Psoas muscle (tissue), 8 donors: ENCODE measurements at places on chromosomes 6 and 20.

DNA sequence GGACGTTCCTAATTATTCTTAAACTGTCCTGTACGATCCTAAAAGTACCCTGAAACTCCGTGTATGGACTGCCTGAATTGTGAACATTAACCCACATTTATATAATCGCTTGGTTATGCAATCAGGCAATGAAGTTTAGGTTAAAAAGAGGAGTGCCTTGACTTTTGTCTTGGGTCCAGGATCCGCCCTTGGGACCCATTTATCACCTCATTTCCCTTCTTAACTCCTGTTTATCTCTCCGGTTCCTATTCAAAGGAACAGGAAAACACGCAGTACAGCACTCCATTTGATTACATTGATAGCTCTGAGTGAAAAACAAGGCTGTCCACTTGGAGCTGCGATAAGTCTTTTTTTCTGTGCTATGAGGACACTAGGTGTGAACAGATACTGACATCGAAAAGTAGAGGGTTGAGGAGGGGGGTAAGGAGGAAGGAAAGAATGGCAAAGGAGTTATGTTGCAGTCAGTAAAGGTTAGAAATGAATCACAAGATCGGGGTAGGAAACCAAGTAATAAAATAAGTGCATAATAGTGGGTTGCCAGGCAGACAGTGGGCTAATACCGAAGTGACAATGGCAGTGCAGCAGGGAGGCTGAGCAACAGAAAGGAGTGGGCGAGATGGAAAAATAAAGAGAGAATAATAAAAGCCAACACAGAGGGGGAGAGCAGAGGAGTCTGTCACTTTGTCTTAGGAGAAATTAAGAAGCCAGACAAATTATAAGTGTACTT lies 15.9 kb upstream of the PCK1 start:
- H3K4me1 ChIP-seq: no peaks in the 10 kb centered on the region
- H3K27me3 ChIP-seq: no peaks in the 10 kb centered on the region
- H3K27ac ChIP-seq: no peak overlapping the region
- no peak for DNase-seq
- H3K36me3 ChIP-seq: no peaks in the 10 kb centered on the region

DNA sequence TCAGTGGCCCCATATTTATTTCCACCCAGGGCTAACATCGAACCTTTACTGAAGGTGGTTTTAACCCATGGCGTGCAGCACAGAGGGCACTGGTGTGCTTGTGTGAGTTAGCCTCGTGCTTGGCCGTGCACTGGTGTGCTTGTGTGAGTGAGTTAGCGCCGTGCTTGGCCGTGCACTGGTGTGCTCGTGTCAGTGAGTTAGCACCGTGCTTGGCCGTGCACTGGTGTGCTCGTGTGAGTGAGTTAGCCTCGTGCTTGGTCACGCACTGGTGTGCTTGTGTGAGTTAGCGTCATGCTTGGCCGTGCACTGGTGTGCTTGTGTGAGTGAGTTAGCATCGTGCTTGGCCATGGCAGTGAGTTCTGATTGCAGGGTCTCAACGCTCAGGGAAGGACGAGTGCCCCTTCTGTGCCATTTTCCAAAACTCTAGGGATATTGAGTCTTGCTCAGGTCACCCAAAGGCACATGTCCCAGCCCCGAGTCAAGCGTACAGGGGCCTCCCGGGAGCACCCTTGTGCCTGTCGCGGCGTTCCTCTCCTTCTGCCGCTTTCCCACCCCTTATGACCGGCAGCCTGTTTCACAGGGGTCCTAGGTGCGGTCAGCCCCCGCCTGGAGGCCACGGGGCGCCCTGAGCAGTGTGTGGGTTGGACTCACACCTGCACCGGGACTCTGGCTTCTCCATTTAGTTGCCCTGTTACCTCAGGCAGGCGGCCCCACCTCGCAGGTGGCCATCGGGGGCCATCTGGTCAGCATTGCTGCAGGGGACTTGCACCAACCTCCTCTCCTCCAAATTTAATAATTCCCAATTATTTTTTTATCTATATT lies 399.1 kb downstream of the CDH4 start:
- no peak for DNase-seq
- no peaks in the 10 kb centered on the region for H3K27me3 ChIP-seq
- H3K36me3 ChIP-seq: no peaks in the 10 kb centered on the region
- H3K4me1 ChIP-seq: no peaks in the 10 kb centered on the region
- H3K27ac ChIP-seq: no peak overlapping the region

GRCh38 chr6:168089186-168090063 lies 10.4 kb upstream of the FRMD1 start:
- DNase-seq: peak; percentile 67
- H3K4me3 ChIP-seq: no peak overlapping the region
- no peaks in the 10 kb centered on the region for H3K36me3 ChIP-seq
- no peaks in the 10 kb centered on the region for H3K4me1 ChIP-seq

DNA sequence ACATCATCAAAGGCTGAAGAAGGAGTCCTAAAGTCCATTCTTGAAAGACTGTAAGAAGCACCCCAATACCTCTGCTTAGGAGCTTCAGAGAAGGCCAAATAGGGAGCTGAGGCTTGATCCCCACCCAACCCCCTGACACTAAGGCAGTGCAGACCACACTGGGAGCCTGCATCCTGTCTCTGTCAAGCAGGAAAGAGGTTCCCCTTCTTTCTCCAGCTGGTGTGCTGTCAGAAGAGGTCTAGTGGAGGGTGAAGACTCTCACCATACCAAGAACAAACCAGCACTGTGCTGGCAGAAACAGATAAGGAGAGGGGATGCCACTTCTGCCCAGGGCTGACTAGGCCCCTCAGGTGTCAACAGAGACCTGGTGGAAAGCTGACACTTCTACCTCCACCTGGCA lies 19.9 kb downstream of the GZF1 start:
- H3K4me1 ChIP-seq: no peaks in the 10 kb centered on the region
- no peak for DNase-seq

- no peak overlapping the region for H3K4me3 ChIP-seq
- no peaks in the 10 kb centered on the region for H3K27me3 ChIP-seq
- no peaks in the 10 kb centered on the region for H3K4me1 ChIP-seq
- no peaks in the 10 kb centered on the region for H3K36me3 ChIP-seq
- no peak for DNase-seq
These were observed 362.2 kb upstream of the IRAK1BP1 start for GRCh38 chr6:78505178-78505577.

GRCh38 chr6:155252581-155252980 lies 11.2 kb upstream of the CLDN20 start:
- DNase-seq: no peak
- peaks cover 24% of the 10 kb centered on the region for H3K4me1 ChIP-seq
- no peaks in the 10 kb centered on the region for H3K36me3 ChIP-seq
- peak overlapping the region; percentile 85 for H3K27ac ChIP-seq
- H3K4me3 ChIP-seq: no peak overlapping the region

GRCh38 chr6:161379834-161380582 lies 106.1 kb upstream of the AGPAT4 start:
- H3K4me3 ChIP-seq: no peak overlapping the region
- no peaks in the 10 kb centered on the region for H3K36me3 ChIP-seq
- H3K27ac ChIP-seq: no peak overlapping the region

DNA sequence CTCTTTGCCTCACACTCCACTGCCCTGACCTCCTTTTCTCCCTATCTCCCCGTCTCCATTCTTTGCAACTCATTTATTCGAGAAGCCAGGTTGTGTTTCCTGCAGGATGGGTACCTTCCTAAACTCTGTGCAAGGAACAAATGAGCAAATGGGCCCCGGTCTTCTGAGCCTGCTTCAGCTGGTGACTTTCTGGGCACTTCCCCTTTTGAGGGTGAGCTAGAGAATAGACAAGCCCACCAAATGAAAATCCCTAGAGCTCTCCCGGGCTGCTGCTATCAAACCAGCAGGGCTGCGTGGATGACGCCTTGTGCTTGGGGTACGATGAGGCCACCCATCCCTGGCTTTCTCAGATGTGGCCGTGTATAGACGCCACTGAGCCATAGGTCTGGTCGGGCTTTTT lies 91.0 kb upstream of the FOXA2 start:
- no peaks in the 10 kb centered on the region for H3K4me1 ChIP-seq
- no peak overlapping the region for H3K27ac ChIP-seq
- no peaks in the 10 kb centered on the region for H3K27me3 ChIP-seq
- DNase-seq: no peak

GRCh38 chr20:21031666-21032065 lies 74.5 kb downstream of the LINC00237 start:
- H3K36me3 ChIP-seq: no peaks in the 10 kb centered on the region
- H3K27ac ChIP-seq: no peak overlapping the region
- no peaks in the 10 kb centered on the region for H3K4me1 ChIP-seq

DNA sequence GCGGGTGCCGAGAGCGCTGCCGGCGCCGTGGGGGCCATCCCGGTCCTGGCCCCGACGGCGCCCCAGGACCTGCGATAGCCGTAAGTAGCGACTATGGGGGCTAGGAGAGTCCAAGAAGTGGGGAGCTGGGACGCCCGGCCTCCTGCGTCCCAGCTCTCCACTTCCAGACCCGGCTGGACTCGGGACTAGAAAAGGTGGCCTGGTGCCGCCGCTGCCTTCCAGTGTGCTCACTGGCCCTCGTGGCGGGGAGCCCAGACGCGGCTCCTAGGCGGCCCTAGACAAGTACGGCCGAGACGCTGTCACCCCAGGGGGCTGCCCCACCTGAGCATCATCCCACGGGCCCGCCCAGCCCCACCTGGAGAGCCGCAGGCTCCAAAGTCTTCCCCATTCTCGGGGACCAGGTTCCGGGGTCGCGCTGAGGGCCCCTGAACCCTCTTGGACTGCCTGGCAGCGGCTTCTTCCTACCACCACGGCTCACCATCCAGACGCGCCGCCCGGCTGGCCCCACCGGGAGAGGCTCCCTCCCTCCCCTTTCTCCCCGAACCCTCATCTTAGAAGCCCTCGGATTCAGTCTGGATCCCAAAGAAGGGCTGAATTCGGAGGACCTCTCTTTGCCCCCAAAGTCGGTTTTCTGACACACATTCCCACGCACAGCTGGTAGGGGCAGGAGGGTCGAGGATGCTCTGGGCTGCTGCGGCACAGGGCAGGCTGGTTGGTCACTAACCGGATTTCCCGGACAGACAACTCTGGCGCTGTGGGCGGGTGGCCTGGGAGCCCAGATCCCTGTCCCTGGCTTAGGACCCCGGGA lies 870 bp upstream of the MDFI start:
- no peaks in the 10 kb centered on the region for H3K36me3 ChIP-seq
- no peak overlapping the region for H3K27ac ChIP-seq
- H3K27me3 ChIP-seq: no peaks in the 10 kb centered on the region
- no peak for DNase-seq
- peak overlapping the region; percentile 64 for H3K4me3 ChIP-seq
